ENCODE measurements at places on chromosomes 4 and X.

- no peak for DNase-seq
Observed at GRCh38 chrX:103157496-103158316, 57.2 kb upstream of the BEX4 start.

DNA sequence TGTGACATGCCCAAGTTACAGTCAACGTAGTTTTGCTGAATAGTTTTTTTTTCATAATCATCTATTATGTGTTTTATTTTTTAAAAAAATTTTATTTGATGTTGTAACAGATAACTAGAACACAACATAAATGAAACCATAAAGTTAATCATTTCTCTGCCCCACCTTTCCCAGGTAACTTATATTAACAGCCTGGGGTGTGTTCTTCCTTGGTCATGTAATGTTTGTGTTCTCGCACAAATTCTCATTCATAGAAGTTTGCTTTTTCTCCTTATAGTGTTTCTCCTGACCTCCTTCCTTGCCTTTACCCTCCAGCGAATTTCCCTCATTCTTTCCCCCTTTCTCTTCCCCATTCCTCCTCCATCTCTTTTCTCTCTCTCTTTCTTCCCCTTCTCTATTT is 214.8 kb downstream of the SOWAHB start:
- no peak for DNase-seq

- DNase-seq = no peak
Observed at GRCh38 chr4:153082322-153083301, 121.6 kb upstream of the TRIM2 start.

GRCh38 chr4:80006935-80007744 is 65.9 kb downstream of the ANTXR2 start:
- no peak for DNase-seq

DNA sequence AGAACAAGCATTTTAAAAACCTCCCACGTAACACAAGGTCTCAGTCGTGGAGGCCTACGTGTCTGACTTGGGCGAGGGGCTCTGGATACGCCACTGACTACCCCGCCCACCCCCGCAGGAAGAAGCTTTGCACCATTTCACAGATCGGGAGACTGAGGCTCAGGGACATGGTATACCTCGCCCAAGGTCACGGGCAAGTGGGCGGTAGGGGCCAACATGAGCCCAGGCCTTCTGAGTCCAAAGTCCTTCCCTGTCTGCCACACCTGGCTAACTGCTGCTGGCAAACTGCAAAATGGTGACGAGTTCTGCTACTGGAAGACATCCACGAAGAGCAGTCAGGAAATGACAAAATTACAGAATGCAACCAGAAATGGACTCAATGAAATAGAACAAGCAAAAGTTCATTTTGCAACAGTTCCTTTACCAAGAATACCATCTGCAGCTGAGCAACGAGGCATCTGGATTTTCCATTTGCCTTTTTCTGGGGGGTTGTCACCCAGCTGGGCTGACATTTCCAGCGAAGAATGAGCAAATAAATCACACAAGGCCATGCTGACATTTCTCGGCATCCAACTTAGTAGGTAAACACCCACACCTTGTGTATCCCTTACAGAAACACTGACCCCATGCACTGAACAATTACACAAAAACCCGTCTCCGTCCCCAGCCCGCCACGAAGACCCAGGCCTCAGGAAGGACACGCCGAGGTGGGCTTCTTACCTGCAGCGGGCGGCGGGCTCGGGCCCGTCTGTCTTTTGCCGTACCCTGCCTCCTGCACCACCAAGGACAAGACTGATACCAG is 70.2 kb upstream of the AFAP1 start:
- no peak for DNase-seq

GRCh38 chr4:140856621-140857062 is 100.5 kb upstream of the TBC1D9 start:
- DNase-seq = no peak

GRCh38 chrX:129427267-129427666 is 96.0 kb downstream of the SMARCA1 start:
- DNase-seq = no peak

DNA sequence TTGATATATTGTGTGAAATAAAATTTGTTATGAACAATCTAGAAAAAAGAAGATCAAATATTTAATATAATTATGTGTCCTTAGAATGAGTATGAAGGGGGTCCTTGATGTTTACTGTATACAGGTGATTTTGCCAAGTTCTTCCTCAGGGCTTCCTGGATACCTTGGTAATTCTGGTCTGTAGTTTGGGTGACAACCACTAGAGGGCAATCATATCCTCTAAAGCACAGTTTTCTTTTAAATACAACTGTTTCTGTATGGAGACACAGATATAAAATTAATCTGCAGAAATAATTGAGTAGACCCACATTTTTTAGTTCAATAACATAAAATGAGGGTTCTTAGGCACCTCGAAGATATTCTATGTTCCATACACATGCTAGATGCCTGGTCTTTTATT is 157.7 kb downstream of the SPANXN1 start:
- no peak for DNase-seq

GRCh38 chrX:87664381-87664780 is 146.8 kb downstream of the KLHL4 start:
- DNase-seq = no peak

DNA sequence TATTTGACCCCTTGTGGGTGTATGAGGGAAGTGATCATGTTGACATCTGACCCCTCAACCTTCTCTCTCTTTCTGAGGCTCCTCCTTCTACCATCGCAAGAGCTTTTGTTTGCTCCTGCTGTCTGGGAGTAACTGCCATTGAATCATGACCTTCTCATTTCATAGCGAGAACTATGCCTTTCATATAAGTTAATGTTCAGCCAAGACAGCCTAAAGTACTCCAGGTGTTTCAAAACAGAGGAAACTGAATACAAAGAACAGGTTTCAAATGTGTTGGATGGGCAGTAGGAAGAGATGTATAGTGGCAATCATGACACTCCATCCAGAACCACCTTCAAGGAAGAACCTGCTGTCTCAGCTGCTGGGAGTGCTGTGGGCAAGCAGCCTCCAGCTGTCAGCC is 403.1 kb downstream of the MID1IP1 start:
- DNase-seq = no peak

- no peak for DNase-seq
Observed at GRCh38 chrX:48531358-48531959, 8.1 kb upstream of the TBC1D25 start.

DNA sequence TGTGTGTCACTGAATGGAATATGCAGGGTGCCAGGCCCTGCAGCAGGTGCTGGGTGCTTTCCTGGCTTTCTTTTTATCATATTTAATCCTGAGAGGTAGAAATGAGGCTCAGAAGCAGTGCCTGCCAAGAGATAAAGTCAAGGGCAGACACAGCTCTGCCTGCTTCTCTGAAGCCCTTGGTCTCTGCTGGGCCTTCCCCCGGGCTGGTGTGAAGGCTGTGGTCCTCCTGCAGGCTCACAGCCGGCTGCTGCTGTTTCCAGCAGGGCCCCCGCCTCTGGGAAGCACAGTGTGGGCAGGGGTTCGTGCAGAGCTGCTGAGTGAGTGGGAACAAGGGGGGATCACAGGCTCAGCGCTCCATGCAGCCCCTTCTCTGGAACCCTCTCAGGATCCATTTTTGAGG is 49.6 kb downstream of the TBC1D14 start:
- DNase-seq = no peak

DNA sequence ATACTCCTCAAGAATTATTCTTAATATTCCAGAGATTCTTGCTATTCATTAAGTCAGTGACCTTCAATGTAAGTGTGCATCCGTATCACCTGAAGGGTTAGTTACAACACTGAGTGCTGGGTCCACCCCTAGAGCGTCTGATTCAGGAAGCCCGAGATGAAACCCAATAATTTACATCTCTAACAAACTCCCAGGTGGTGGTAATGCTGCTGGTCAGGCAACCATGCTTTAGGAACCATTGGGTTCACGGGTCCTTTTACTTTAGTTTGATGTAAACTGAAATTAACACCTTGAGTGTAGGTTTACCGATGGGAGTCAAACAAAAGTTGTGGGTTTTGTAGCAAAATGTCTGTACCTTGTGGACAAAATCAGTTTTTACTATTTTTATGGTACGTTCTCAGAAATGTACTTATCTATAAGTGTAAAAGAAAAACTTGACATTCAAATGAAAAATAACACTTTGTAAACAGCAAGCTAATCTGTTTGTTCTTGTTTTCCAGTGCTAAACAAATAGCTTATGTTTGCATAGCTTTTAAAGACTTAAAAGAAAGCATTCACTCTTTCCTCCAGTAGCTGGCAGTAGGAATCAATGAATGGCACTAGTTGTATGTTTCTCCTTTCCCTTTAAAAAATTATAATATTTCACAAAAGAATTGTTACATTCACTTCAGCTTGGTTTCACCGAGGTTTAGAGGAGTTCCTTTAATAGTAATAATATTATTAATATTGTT is 32.7 kb downstream of the ACE2 start:
- no peak for DNase-seq

GRCh38 chrX:255923-256331 is 25.3 kb upstream of the PLCXD1 start:
- DNase-seq = no peak

DNA sequence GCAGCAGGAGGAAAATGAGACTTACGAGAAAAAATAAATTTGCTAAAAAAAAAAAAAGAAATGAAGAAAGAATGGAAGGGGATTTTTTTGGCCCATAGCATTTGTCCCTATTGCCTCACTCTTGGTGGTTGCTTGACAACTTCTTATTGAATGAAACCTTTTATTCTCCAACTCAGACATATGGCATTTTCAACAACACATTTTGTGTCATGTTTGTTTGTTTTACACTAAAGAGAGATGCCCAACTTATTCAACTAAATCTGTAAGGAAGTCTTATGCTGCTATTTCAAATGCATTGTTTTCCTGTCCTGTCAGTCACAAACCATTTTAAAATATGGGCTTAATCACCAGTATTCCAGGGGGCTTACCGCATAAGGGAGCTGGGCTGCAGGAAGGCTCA is 409.1 kb upstream of the TENM3 start:
- DNase-seq = no peak

DNA sequence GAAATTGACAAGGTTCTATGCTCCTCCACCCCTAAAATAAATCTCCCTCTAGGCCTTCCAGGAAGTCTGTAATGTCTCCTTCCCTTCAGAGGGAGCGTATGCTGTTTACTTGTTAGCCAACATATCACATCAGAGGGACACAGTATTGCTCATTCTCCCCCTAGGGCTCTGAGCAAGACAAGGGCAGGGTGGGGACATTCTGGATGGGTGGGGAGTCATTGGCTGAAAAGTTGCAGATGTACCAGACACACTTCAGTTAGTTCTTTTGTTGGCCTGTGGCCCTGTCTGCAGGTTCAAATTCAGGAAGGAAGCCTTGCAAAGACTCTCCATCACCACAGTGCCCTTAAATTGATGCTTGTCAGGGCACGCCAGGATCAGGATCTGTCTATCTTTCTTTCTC is 106.3 kb upstream of the TEX13D start:
- no peak for DNase-seq

DNA sequence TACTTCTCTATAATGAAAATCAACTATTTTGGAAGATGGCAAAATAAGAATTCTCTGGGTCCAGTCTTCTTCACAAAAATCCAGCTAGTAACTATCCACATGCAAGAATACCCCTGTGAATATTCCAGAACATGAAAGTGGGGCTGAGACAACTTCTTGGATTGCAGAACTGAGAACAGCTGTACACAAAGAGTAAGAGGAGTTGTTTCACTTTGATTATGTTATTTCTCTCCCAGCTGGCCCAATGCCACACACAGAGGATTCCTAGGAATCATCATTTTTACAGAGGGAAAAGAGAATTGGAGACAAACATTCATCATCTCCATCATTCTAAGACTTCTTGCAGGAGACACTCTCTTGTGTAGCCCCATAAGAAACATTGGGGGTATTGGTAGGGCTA is 782.2 kb upstream of the LCORL start:
- no peak for DNase-seq

DNA sequence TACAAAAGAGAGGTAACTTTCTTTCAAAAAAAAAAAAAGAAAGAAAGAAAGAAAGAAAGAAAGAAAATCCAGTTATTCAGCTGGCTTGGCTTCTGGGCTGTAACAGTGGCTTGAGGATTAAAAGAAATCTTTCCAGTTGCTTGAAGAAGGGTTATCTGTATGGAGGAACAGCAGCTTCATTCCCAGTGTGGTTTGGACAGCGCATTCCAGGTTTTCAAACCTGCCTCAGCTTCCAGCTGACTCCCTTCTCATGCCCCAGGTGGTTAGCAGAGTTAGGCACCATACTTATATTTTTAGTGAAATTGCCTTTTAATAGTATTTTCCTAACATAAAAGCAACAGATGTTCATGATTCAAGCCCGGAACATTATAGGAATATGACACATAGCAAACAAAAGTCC is 48.6 kb downstream of the TMEM164 start:
- DNase-seq = no peak

DNA sequence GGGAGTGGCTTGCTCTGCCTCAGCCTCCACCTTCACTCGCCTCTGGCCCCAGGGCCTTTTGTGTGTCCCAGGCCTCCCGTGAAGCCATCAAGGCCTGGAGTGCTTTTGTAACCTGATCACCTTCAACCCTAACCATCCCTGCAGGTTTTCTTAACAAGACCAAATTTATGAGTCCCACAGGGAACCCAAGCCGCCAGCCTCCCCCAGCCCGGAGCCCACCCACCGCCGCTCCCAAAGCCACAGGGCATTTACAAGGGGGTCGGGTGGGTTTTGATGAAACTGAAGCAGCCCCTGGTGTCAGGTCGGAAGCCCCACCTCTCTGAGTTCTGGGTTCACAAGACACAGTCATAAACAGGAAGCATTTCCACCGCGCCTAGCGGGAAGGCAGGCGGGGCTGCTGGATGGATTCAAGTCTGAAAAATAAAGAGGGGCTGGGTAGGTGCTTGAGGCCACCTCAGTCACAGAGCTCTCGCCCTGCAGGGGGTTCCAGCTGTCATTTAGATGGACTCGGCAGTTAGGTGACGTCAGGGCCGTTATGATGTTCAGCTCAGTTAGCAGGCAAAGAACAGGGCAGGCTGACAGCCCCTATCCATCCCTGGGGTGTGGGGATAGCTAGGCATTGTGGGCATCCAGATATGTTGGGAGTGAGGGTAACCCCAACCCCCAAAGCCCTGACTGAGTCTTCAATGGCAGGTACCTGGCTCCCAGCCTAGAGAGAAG is 128.5 kb downstream of the BCOR start:
- no peak for DNase-seq

DNA sequence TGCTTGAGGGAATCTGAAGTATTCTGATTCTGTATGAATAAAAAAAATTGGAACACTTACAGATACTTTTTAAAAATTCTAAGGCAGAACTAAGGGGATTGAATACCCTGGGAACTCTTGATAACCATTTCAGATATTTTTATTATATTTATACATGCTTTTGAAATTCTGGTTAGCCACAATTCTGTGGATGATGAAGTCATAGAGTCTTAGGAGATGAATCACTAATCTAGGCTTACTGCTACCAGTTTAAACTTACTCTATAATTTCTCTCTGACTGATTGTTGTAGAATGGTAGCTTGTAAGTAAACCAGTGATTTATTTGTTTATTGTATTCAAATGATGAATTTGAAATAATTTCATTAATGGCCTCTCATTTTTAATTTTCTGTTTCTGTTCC is 11.4 kb upstream of the SLAIN2 start:
- no peak for DNase-seq

DNA sequence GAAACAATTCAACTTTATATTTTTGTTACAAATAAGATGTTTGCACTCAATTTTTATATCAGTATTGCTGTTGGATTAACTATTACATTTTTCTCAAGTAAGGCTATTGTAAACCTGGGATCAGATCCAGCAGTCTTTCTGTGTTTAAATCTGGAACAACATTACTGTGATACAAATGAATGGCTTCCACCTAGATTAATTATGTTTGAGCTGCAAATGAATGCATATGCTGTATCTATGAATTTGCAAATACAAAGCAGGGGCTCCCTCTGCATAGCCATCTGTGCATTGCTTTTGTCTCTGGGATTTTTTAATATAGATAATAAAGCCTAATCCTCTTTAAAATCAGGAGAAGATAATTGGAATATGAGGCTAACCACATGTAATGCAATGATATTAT is 69.8 kb upstream of the NEIL3 start:
- DNase-seq = no peak

Measured in stimulated activated CD8-positive, alpha-beta memory T cell treated with anti-CD3 and anti-CD28 coated beads, Interleukin-4, amount 100 ng/mL, for 24 hours (primary cell).